Cerebellar cortex (tissue), 1 donor: ENCODE measurements at places on chromosomes 4 and X.

- DNase-seq, result no peak
These were observed 77.4 kb upstream of the NRK start for GRCh38 chrX:105744946-105745345.

- no peak for DNase-seq
These were observed 396.9 kb upstream of the NDST3 start for GRCh38 chr4:117637347-117637746.

GRCh38 chr4:1792832-1793495 is at the start of gene FGFR3:
Gene FGFR3 (plus strand): TSS chr4:1793293. CDS start chr4:1793935, 642 bp downstream.
- DNase-seq, result no peak

GRCh38 chrX:100654261-100654660 is 10.3 kb downstream of the SRPX2 start:
- no peak for DNase-seq

- DNase-seq, result peak; percentile 4
These were observed 45.2 kb downstream of the MAGEB17 start for GRCh38 chrX:16212436-16212835.

- DNase-seq, result no peak
These were observed 190.1 kb upstream of the ITM2A start for GRCh38 chrX:79557212-79557611.

DNA sequence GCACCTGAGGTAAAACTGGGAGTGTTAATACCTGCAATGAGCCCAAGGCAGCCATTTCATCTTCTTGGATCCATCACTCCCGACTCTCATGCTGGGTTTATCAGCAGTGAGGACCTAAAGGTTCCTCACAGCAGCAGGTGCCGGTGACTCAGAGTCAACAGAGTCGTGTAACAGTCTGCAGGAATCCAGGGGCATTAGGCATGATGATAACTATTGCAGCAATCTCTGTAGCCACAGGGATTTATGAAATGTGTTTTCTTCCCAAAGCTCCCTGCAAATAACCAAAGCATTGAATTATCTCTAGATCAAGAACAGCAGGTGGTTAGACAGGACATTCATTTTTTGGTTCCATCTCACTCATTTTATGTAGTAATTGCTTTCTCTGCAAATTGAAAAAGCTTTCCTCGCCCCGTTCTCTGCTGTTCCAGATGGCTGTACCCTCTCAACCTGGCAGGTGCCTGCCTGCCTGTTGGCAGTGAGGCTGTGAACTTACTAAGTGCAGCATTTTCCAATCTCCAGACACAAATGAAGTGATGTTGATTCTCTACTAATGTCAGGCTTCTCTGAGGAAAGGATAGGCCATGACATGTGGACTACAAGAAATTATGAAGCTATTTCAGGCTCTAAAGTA is 48.1 kb upstream of the TSPAN7 start:
- DNase-seq, result peak; percentile 87

- peak; percentile 31 for DNase-seq
These were observed 1.3 kb downstream of the TCEAL8 start for GRCh38 chrX:103253608-103254007.

GRCh38 chr4:15577508-15577907 is 77.6 kb downstream of the FBXL5 start:
- no peak for DNase-seq

GRCh38 chr4:158208963-158209640 is 1.2 kb upstream of the TMEM144 start:
- peak; percentile 15 for DNase-seq

DNA sequence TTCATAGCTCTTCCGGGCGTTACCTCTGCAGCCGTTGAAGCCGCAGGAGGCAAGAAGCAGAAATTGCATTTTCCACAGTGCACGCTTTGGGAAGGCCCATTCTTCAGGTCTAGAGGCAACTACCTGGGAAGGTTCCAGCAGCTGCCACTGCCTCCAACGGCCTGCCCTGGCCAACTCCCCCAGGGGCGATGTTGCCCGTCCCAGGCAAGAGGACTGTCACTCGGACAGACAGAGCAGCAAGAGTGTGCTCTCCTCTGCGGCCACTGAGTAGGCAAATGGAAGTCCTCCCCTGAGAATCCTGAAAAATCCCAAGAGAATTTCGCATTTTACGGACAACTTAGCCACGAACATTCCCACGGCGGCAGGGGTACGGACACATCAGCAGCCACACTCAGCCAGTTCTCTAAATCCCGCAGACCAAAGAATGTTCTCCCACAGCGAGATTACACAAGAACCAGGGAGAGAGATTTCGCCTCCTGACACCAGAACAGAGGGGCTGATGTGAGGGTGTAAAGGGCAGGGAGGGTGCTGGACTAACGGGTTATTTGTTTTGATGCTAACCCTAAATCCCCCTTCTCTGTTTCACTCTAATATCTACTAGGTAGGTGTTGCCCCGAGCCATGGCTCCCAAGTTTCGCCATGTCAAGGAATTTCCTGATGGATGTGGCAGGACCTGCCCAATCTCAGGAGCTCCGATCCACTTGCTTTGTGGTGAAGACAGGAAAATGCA is 63.8 kb downstream of the SEPSECS start:
- peak; percentile 14 for DNase-seq

- DNase-seq, result no peak
These were observed 13.4 kb upstream of the PAPSS1 start for GRCh38 chr4:107733431-107733925.

- DNase-seq, result peak; percentile 41
These were observed 24.8 kb downstream of the ZFYVE28 start for GRCh38 chr4:2393353-2394270.

DNA sequence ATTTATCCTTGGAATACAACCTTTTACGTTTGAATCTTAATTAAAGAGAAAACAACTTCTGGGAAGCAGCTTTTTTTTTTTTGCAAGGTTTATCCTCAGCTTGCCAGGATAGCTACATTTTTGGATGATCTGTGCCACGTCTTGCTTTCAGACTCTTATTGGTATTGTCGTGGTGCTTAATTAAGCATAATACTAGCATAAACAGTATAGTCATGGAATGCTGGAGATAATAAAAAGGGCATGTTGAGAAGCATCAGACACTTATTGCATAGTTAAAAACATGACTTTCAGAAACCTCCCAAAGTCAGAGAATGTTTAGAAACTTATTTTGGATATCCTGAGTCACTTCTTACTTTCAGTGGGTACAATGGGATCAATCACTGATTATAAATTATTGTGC is 77.0 kb downstream of the PALLD start:
- DNase-seq, result no peak

DNA sequence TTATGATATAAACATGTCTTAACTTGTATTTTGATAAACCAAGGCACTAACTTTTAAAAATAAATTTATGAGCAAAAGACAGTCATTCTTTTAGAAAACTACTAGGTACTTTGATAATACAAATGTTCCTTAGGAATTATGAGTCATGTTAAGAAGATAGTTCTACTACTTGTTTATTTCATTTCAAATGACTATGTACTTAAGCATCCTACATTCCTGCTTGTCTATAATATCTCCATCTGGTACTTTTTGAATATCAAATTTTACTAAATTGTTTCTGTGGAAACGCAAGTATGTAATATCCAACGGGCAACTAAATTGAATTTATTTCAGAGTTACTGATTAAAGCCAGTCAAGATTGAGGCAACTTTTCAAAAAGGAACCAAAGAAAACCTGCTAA is 61.8 kb downstream of the CAMK2D start:
- no peak for DNase-seq

DNA sequence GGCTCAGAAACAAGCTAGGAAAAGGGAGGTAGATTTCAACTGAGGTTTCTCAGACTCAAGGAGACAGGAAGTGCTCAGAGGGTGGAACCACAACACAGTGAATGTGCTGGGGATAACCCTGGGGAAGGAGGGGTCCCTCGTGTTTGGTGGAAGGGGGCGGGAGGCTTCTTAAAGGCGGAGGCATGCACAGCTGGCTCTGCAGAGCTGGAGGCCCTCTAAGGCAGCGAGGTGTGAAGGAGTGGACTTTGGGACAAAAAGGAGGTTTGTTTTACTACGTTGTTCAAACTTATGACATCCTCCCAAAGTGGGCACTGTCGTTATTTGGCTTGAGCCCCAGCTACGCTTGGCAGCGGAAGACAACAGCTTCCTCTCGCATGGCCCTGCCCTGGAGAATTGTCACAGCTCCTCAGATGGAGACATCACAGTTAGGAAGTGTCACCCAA is 21.7 kb upstream of the MTM1 start:
- no peak for DNase-seq

DNA sequence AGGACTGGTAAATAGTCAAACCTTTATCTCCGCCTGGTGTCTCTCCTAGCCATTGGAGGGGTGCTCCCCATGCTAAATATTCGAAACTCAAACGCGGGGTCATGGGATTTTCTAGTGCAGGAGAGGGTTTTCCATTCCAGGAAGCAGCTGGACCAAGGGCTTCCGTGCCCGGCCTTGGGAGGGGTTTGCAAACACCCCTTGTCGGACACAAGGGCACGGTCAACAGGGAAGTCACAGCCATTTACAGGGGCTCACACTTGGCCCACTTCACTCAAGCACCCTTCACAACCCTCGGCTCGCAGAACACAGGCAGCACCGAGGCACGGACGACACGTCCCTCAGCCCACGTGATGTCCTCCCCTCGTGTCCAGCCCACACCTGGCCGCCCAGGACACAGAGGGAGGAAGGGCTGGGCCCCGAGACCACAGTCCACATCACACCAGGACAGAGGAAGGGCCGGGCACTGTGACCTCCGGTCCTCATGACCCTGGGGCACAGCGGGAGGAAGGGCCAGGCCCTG is 10.3 kb upstream of the PLCXD1 start:
- DNase-seq, result no peak

GRCh38 chrX:76893930-76894329 is 466.4 kb downstream of the MAGEE1 start:
- no peak for DNase-seq

- no peak for DNase-seq
These were observed 221.0 kb upstream of the GALNT7 start for GRCh38 chr4:172947594-172947993.

GRCh38 chrX:38612281-38612680 is 50.9 kb downstream of the TSPAN7 start:
- peak; percentile 23 for DNase-seq

GRCh38 chr4:42608551-42608950 is 48.4 kb downstream of the ATP8A1 start:
- no peak for DNase-seq

GRCh38 chr4:114226179-114226578 is 246.7 kb upstream of the ARSJ start:
- DNase-seq, result no peak

DNA sequence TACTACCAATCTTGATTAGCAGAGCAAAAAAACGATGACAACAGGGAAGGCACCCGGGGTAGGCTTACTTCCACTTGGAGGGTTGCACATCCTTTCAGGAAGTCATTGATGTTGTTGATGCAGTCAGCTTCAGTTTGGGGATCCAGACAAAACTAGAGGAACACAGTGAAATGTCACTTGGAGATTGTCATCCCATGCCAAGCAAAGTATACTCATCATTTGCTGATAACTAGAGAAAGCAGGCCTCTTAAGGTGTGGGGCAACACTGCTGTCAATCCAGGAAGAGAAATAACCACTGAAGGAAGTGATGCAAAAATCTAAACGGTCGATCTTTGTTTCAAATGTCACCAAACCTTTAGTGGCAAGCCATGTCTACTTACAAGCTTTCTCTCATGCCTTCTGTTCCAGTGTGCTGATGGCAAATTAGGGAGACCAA is 1.4 kb downstream of the ARHGEF6 start:
- no peak for DNase-seq

DNA sequence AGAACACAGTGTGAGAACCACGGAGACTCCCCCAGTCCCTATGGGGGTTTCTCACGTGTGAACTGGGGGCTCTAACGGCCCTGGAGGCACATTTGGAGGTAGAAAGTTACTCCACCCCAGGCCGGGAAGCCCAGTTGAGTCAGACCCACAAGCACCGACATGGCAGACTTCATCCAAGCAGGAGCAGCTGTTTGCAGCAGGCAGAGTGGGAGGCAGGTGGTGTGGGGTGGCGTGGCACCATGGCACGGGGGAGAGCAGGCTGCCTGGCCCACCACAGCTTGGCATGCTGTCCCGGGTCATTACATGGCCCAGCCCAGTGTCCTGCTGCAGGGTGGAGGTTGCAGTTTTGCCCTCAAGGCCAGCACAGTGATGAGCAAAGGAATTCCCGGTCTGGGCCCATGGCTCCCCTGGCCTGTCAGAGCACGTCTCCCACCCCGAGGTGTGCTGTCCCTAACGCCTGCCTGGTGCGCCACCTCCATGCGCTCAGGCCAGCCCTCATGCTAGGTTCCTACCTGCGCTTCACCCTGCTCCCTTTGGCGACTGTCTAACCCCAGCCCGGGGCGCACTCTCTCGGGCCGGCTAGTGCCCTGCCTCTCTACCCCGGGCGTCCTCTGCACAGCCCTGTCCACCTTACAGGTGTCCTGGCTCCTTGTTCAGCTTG is 90.6 kb upstream of the AFAP1 start:
- DNase-seq, result no peak

GRCh38 chrX:30948051-30948450 is 59.0 kb upstream of the TAB3 start:
- no peak for DNase-seq

DNA sequence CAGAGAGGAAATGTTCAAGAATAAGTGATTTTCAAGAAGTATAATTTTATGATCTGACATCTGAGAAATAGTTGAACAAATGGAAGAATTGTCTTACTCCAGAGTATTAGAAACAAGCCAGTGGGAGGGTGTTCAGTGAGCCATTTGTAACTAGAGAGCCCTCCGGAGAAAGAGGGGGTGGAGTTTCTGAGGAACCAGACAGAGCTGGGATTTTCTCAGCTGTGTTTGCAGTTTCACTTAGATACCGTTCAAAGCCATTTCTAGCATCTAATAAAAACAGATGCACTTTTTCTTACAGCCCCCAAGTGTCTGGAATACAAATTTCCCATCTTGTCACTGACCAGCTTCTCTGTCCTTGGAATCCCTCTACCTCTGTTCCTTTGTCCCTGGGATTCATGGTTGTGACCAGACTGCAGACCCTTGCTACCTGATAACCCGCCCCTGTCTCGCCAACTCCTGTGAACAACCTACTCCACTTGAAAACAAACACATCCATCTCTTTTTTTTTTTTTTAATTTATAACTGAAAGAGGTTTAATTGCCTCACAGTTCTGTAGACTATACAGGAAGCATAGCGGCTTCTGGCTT is 132.8 kb upstream of the KLF3 start:
- DNase-seq, result no peak

DNA sequence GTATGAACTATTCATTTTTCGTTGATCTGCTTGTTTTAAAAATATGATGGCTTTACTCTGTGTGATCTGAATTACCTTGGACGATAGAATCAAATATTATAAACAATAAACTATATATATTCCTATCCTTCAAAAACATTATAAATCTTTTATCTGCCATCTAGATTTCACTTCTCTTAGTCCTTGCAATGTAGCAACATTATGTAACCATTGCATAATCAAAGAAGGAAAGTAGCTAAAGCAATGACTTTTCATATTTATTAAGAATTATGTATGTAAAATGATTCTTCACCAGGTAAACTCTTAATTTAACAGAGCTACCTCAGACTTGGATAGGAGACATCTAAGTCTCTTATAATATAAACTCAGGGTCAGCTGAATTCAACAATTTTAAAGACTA is 210.5 kb downstream of the ADAMTS3 start:
- DNase-seq, result no peak

DNA sequence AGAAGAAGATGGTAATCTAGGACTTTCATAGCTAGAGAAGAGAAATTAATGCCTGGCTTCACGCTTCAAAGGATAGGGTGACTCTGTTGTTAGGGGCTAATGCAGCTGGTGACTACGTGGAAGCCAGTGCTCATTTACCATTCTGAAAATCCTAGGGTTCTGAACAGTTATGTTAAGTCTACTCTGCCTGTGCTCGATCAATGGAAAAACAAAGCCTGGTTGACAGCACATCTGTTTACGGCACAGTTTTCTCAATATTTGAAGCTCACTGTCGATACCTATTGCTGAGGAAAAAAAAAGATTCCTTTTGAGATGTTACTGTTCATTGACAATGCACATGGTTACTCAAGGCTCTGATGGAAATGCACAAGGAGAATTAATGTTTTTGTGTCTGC is 182.6 kb upstream of the NUDT6 start:
- DNase-seq, result no peak
